T-helper 2 cell (primary cell): ENCODE measurements at places on chromosomes 6 and 20.

- DNase-seq = no peak
These were observed 10.8 kb upstream of the MAN1A1 start for GRCh38 chr6:119360262-119360915.

GRCh38 chr20:60046011-60046413, 87.8 kb downstream of the CDH26 start:
- DNase-seq = no peak

DNA sequence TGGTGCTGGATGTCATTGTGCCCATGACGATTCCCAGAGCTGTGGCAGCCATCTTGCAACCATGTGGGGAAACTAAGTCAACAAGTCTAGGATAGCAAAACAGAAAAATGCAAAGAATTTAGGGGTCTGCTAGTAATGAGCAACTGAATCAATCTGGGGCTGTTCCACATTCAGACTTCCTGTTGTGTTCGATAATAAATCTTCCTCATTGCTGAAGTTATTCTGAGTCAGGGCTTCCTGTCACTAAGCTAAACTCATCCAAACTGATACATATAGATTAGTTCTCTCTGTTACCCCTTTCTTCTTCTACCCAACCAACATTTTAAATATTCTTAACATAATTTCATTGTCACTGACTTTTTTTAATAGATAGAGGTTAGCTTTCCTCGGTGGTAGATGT, 205.9 kb downstream of the HACE1 start:
- no peak for DNase-seq

GRCh38 chr20:45067087-45067486, 33.8 kb downstream of the KCNS1 start:
- DNase-seq = no peak

- no peak for DNase-seq
These were observed 609.8 kb downstream of the RFPL4B start for GRCh38 chr6:112956696-112957535.

DNA sequence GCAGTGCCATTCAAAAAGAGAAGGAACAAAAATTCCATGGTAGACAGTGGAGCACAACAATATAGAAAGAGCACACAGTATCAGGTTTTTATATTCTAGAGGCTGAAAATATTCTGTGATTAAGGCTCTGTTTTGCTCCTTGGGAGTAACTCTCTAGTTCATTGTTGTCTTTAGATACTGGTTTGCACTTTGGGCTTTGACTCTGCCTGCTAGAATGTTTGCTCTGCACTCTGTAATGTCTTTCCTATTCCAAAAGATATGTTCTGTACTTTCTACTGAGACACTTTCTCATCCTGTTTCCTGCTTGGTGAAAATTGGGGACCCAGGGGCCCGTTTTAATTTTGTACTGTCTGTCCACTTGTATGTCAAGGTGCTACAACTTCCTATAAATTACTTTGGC, 564.7 kb downstream of the BMP2 start:
- no peak for DNase-seq

DNA sequence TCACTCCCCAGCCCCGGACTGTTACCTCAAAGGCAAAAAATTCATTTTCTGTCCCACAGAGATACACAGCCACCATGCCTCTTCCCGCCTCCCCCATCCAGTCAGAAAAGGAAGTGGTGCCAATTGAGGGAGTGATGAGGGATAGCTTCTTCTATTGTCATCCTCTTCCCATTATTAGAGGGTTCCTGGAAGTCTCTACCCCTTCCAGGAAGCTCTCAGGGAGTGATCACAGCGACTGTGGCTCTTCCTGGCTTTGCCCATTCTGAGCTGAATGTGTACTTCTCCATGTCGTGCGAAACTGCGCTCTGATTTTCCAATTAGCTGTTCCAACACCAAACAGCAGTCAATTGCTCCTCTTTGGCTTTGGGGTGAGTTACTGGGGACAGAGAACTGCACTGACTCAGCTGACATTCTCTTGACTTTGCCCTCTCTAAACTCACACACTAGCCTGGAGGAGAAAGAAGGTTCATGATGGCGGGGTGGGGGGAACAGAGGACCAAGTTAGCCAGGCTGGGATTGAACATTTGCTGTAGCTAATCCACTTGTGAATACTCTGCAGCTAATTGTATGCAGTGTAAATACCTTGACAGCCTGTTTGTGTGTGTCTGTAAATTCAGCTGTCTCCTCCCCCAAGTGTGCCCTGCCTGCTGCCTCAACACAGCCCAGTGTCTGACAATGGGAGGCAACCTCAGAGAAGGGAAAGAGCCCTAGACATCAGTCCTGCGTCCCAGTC, 2.4 kb upstream of the MDGA1 start:
- no peak for DNase-seq
